ENCODE measurements at places on chromosomes 13 and 19.
A peak's percentile ranks its signal among the peaks of the same experiment; 100 is the strongest.

DNA sequence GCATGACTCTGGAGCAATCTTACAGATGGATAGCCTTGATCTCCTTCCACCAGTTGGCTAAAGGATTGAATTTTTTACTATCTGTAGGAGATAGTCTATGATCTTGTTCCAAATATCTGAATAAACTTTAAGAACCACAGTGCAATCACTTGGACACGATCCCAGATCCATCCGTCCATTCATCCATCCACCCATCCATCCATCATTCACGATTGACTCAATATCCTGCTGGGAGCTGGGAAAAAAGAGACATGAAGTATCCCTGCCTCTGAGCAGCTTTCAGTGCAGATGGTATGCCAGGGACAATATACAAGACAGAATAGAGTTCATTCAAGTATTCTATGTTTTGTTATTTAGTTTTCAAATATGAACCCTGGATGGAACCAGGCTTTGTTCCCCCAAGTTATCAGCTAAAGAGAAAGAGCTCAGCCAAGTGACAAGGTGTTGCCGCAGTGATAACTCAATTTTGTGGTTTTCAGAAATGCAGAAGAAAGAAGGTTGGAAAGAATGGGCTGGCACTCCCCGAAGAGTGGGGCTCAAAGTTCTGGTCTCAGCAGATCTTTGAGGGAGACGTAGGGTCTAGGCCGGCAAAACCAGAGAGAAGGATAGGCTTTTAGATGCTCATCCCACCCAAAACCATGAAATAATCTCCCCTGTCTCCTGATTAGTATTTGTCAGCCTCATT, 66.3 kb downstream of the IRS2 start:
- no peak for DNase-seq

- DNase-seq = no peak
Observed at GRCh38 chr13:19181021-19181620, 503 bp downstream of the TUBA3C start.

- no peak for DNase-seq
Observed at GRCh38 chr13:26561651-26562511, 4.4 kb downstream of the WASF3 start.

DNA sequence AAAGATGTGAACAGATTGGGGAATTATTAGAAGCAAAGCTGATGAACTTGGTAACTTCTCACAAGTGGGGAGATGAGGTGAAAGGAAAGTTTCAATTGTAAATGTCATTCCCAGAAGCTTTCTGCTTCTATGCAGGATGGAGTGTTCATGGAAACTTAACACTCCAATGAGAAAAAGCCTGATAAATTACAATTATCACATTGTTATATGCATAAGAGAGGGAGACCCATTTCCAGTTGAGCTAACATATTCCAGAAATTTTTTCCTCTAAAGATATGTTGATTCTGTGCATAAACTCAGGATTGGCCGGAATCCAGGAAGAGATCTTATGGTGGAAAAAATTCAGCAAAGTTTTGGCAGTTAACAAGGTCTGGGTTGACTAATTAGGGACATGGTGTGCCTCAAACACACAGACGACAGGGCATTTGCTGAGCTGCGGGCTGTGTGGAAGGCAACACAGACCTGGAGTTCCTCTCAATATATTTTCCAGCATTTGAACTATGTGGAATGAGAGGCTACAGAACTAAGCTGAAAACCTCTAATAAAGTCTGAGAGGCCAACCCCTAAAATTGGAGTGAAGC, 64.9 kb upstream of the FGF14 start:
- DNase-seq = no peak

DNA sequence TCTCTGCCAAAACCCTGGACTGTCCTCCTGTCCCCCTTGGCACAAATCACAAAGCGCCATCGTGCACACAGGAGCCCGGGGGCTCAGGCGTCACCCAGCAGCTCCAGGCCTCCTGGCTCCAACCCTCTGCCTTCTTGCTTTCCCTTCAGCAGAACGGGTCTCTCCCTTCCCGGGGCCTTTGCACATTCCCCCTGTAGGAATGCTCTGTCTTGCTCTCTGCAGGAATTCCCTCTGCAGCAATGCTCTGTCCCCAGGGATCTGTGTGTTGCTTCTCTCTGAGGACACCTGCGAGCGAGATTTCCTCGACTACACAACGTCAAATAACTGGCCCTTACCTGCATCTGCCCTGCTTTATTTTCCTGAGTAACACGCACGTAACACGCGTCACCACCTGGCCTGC, 13.3 kb upstream of the RASA3 start:
- DNase-seq = no peak

GRCh38 chr13:51230477-51231105, 8.4 kb downstream of the FAM124A start:
- DNase-seq = no peak

DNA sequence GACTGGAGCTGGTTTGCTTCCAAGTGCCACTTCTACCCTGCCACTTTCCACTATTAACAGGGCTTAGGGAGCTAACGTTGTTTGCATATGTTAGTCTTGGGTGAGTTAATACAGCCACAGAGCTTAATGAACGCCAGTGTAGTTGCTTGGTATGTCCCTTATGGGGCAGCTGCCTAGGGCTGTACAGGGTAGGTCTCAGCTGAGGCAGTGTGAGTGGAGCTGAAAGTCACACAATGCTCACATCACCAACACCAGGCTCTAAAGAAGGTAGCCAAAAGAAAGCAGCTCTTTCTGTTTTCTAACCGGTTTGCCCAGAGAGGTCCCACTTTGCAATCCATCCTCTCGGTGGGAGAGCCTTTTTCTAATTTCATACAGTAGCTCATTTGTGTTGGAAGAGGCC, 186.2 kb downstream of the RGCC start:
- no peak for DNase-seq

DNA sequence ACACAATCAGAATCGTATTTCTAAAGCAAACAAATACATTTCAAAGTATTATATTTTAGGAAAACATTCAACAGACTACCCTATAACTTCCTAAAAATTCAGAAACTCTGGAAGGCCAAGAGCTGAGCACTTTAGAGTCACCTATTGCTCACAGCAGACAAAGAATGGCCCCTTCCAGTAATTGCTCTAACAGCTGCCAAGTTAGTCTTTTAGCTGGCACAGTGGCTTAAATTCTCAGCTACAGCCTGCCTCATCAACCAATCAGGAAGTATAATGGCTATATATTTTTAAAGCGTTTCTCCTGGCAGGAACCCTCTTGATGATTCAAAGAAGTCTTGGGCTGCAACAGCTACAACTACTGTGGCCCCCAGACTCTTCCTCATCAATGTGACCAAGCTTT, 14.9 kb upstream of the SLITRK5 start:
- DNase-seq = no peak

DNA sequence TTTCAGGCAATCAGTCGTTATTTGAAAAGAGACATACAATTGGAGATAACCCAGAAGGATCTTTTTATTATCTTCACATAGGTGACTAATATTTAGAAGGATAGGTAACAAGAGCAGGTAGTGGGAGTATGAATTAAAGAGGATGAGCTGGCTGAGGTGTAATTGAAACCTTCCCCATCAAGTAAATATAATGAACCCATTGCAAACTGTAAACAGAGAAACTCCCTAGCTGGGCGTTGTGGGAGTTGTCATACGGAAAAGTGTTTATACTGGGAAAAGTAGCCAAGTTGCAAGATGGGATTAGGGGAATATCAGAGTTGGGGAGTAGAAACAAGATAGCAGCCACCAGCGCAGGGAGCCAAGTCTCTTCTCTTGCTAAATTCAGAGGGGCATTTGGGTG, 448.4 kb downstream of the COG6 start:
- no peak for DNase-seq

DNA sequence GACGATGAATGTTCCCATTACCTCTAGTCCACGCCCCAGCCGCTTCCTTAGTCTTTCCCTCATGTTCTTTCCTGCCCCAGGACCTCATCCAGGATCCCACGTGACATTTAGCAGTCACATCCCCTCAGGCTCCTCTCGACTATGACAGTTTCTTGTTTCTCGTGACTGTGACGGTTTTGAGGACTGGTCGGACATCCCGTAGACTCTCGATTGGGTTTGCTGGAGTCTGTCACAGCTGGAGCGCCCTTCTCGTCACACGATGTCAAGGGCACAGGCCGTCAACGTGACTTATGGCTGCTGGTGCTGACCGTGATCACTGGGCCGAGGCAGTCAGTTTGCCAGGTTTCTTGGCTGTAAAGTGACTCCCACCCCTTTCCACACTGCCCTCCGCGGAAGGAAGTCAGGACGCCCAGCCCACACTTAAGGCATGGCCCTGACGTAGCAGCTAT, 22.8 kb downstream of the ELAVL1 start:
- DNase-seq = no peak

GRCh38 chr19:16860118-16860517, 28.7 kb upstream of the F2RL3 start:
- no peak for DNase-seq

- no peak for DNase-seq
Observed at GRCh38 chr19:32038021-32038920, 307.1 kb upstream of the ZNF507 start.

DNA sequence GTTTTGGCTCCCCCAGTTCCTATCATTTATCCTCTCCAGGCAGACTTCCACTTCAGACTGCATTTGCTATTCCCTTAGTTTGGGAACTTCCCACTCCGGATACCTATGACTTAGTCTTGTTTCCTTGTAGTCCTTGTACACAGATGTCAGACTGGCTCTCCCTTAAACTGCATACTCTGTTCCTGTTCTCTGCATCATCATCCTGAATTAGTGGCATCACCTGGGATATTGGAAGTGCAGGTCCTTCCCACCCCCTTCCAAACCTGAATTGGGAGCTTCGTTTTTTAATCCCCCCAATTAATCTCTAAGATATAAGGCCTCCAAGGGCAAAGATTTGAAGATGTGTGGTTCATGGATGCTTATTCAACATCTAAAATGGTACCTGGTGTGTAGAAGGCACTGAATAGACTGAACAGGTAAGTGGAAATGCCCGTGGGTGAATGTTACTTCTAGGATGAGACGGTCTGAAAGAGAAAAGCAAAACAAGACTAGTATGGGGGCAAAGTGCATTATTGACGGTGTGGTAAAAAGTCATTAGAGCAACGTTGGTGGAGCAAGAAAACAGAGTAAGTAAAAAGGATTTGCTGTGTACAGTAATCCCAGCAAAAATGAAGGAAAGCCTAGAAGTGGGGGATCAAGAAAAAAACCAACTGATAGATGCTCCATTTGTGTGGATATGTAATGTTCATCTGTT, 9.6 kb downstream of the MIR17HG start:
- no peak for DNase-seq

GRCh38 chr13:98761126-98761985, 8.9 kb upstream of the SLC15A1 start:
- DNase-seq = no peak

GRCh38 chr13:39781381-39781780, 125.9 kb downstream of the COG6 start:
- no peak for DNase-seq

- DNase-seq = no peak
Observed at GRCh38 chr19:32873247-32873959, 3.8 kb upstream of the SLC7A9 start.

- no peak for DNase-seq
Observed at GRCh38 chr13:61179741-61180140, 235.9 kb downstream of the PCDH20 start.

- peak; percentile 27 for DNase-seq
Observed at GRCh38 chr13:102721800-102722231, 27.0 kb upstream of the METTL21C start.

GRCh38 chr19:39413272-39413910, 922 bp downstream of the PLEKHG2 start:
- DNase-seq = peak; percentile 54

- DNase-seq = no peak
Observed at GRCh38 chr13:63855457-63856118, 2439.9 kb upstream of the PCDH20 start.

GRCh38 chr13:61162106-61162505, 253.5 kb downstream of the PCDH20 start:
- DNase-seq = no peak

- no peak for DNase-seq
Observed at GRCh38 chr13:71327266-71327665, 539.7 kb downstream of the DACH1 start.

- no peak for DNase-seq
Observed at GRCh38 chr19:30381366-30381765, 9.2 kb downstream of the ZNF536 start.

- no peak for DNase-seq
Observed at GRCh38 chr13:19993024-19993423, 34.5 kb downstream of the ZMYM2 start.

- DNase-seq = no peak
Observed at GRCh38 chr13:77124423-77124822, 97.5 kb upstream of the FBXL3 start.

DNA sequence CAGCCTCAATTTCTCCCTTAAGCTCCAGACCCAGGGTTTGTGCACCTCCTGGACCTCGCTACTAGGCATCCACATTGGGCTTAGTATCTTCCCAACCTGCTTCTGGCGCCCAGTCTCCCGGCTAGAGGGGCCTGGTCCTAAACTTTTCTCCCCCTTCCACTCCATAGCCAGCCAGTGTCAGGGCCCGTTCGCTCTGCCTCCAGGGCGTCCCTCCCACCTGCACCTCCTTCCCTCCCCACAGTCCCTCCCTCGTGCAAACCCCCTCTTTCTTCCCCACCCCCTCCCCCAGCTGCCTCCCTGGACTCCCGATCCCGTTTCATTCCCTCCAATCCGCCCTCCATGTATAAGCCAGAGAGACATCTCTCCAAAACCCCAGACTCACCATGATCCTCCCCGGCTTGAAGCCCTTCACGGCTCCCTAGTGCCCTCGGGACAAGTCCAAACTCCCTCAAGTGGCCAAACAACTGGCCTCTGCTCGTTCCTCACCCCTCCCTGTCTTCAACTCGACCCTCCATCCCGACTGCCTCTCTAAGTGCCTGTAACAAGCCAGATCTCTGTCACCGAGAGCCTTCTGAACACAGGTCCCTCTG, 997 bp upstream of the SAMD4B start:
- peak; percentile 29 for DNase-seq

DNA sequence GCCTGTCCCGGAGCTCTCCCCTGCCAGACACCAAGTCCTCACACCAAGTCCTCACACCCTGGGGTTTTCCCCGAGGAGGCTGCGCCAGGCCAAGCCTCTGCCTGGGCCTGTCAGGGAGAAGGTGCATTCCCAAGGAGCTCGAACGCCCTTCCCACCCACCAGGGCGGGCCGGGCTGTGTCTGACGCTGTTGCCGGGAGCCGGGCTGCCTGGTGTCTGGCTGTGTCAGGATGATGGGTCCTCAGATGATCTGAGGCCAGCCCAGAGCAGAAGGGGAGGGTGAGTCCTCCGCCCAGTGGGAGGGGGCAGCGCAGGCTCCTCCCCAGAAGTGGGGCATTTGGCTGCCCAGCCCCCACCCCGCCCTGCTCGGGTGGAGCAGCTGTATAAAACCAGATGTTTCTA, 2.3 kb upstream of the HAS1 start:
- no peak for DNase-seq

DNA sequence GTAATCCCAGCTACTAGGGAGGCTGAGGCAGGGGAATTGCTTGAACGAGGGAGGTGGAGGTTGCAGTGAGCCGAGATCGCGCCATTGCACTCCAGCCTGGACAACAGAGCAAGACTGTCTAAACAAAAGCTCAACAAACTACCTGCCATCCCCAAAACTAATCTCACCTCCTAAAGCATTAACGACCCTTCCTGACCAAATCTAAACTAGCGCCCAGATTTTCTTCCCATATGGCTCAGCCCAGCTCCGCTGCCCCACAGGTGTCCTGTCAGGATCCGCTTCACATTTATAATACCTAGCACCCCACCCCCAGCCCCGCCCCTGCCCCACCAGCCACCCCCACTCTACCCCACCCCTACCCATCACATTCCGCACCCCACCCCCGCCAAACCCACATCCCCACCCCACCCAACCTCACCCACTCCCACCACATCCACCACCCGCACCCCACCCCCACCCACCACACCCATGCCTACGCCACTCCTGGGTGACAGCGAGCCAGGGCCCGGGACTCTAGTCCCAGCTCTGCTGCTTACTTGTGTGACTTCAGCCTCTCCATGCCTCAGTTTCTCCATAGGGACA, 599 bp downstream of the C19orf12 start:
- DNase-seq = peak; percentile 77
